Osteoblast (primary cell): ENCODE measurements at places on chromosomes 5 and 9. TPM values are rescaled to one million over a fixed set of nuclear protein-coding genes. Genes with fewer than 3 reads are reported as not detected.

GRCh38 chr5:126107381-126107780, 315.8 kb upstream of the GRAMD2B start:
- H3K27ac ChIP-seq = no peak overlapping the region
- no peak for DNase-seq
- no peak overlapping the region for H3K4me3 ChIP-seq
- no peaks in the 10 kb centered on the region for H3K27me3 ChIP-seq

GMCL2 gene
- total RNA-seq = not detected in 2 replicates

GRCh38 chr9:124411514-124412227, 3.6 kb downstream of the PSMB7 start:
- peak; percentile 55 for DNase-seq
- no peaks in the 10 kb centered on the region for H3K27me3 ChIP-seq
- peaks cover 70% of the 10 kb centered on the region for H3K36me3 ChIP-seq

CATSPER3 gene
- total RNA-seq = 0.29 and 0.36 TPM in 2 replicates

GRCh38 chr9:4842213-4842612, 49.5 kb downstream of the RCL1 start:
- peaks cover 32% of the 10 kb centered on the region for H3K4me1 ChIP-seq
- H3K27me3 ChIP-seq = no peaks in the 10 kb centered on the region
- H3K4me3 ChIP-seq = no peak overlapping the region
